ENCODE measurements at places on chromosomes 11 and 22.

GRCh38 chr22:27809226-27809603 lies 7.7 kb upstream of the MN1 start:
- no peak for DNase-seq

GRCh38 chr11:110409174-110409573 lies 20.6 kb upstream of the FDX1 start:
- no peak for DNase-seq

DNA sequence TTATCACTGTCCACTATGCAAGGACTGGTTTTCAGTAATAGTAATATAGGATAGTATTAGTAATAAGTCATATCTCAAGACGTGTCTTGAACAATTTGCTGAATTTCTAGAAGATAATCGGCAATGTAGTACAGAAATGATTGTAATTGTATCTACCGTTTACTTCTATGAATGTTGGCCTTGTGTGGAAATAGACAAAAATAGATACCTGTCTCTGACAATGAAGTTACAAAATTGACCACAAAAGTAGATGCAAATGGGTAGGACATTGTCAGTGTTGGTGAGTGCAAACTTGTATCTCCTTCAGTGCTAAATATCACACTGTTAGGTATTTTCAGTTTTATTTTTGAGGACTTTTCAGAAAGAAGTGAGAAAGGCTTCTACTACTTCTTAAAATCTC lies 43.1 kb downstream of the SVIP start:
- no peak for DNase-seq

GRCh38 chr11:78645226-78646202 lies 70.8 kb upstream of the NARS2 start:
- DNase-seq, result peak; percentile 80

DNA sequence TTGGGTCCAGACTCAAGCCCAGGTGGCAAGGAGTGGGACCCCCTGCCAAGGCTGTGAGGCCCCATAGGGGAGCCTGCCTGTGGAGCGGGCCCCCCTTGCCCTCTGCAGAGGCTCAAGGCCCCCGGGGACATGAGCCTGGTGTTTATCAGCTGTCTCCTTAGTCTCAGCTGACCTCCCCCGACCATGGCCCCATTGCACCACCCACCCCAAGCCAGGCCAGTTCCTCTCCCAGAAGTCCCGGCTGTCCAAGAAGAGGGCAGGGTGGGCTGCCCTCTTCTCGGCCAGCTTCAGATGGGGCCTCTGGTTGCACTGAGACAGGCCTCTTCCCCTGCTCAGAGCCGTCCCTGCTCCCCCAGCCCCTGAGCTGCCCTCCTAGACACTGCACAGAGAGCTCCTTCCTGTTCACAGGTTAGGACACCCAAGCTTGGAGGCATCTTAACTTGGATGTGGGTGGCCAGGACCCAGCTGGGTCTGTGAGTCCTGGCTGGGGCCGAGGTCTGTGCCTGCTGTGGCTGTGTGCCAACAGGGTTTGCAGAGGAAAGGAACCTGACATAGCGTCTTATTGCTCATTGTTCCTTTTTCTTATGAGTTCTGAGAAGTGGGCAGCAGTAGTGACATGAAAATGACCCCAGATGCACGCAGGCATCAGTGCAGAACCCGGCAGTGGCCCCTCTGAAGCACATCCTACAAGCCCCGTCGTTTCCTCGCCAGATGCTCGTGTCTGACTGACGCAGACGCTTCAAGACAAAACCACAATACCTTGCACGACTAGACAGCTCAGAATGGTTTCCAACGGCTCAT lies 5.4 kb downstream of the TRABD start:
- peak; percentile 78 for DNase-seq

All from SK-N-SH (cell line).